ENCODE measurements at places on chromosomes 12 and 14.
A peak's percentile ranks its signal among the peaks of the same experiment; 100 is the strongest.

- DNase-seq = no peak
These were observed 52.9 kb downstream of the C12orf42 start for GRCh38 chr12:103442822-103443221.

GRCh38 chr12:57181561-57182155 lies 34.2 kb upstream of the LRP1-AS start:
- DNase-seq = no peak

GRCh38 chr14:31788340-31788739 lies 227.1 kb downstream of the NUBPL start:
- no peak for DNase-seq

- DNase-seq = no peak
These were observed 501.7 kb upstream of the SEL1L start for GRCh38 chr14:82035397-82035796.

GRCh38 chr12:111455448-111456320 lies 50.0 kb downstream of the SH2B3 start:
- no peak for DNase-seq

GRCh38 chr12:94379479-94380113 lies 80.1 kb downstream of the CEP83 start:
- no peak for DNase-seq

GRCh38 chr12:4392223-4392742 lies 12.8 kb upstream of the FGF23 start:
- no peak for DNase-seq

DNA sequence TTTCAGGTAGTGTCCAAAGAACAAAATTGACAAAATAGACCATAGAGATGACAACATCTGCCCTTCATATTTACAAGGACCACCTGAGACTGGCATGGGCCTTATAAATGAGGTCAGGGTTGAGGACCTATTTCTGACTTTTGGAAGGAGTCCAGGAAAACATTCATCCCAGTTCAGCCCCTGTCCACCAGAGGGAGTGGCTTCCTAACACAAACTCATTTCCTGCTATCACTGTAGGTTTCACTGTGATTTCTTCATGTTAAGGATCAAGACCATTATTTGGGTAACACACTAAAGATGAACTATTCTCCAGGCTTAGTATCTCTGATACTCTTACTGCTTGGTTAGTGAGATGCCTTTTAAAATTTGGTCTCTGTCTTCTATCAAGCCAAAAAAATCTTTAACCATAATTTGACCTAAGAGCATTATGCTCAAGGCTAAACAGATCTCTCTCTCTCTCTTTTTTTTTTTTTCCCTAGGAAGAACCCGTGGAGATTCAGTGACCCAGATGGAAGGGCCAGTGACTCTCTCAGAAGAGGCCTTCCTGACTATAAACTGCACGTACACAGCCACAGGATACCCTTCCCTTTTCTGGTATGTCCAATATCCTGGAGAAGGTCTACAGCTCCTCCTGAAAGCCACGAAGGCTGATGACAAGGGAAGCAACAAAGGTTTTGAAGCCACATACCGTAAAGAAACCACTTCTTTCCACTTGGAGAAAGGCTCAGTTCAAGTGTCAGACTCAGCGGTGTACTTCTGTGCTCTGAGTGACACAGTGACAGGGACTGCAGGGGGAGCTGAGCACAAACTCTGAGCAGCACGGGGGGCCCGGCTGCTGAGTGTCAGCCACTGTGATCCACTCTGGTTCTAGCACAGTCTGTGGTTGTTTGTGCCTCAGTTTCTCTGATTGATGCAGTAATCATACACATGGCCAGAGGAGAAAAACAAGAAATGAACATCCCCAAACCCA lies 267.6 kb upstream of the OR4E1 start:
- peak; percentile 13 for DNase-seq

GRCh38 chr12:5593086-5593485 lies 161.2 kb downstream of the NTF3 start:
- no peak for DNase-seq

- DNase-seq = no peak
These were observed 258.4 kb upstream of the CRY1 start for GRCh38 chr12:107351713-107352112.

DNA sequence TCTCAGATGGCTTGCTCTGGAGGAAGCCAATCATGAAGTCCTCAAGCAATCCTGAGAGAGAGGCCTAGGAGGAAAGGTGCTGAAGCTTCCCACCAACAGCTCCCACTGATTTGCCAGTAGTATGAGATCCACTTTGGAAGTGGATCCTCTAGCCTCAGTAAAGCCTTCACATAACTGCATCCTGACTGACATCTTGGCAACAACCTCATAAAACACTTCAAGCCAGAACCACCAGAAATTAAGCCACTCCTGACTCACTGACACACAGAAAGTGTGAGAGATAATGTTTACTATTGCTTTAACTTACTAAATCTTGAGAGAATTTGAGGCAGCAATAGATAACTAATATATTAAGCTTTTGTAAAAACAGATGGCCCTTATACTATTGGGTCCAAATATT lies 11.7 kb upstream of the TMX1 start:
- no peak for DNase-seq

GRCh38 chr12:1504304-1504894 lies 90.0 kb downstream of the FBXL14 start:
- no peak for DNase-seq

DNA sequence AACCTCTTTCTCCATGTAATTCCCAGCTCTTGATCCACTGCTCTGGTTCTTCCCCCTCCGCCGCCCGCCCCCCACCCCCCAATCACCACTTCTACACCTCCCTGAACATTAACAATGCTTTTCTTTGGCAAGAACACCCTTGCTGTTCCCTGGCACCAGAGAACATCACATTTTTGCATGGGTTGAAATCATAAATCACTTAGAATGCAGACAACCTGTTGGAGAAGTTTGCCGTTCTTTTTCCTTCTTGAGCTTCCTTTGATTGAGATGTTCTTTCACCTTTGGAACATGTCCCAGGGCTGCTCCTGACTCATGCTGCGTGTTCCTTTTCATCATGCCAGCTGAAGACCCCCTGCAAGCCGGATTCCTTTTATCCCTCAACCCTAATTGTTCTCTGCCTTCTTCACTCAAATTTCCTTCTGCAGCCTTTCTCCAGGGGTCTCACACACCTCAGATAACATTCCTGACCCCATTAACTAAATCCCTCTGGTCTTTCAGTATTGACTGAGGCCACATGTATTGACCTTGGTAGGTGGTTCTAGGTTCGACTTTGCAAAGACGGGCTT lies 294.1 kb upstream of the TMPO start:
- no peak for DNase-seq

GRCh38 chr12:30213166-30213565 lies 429.4 kb upstream of the TMTC1 start:
- DNase-seq = no peak

GRCh38 chr12:22702690-22703089 lies 77.7 kb downstream of the ETNK1 start:
- DNase-seq = no peak

GRCh38 chr14:103361867-103362266 lies 23.3 kb upstream of the MARK3 start:
- DNase-seq = no peak

DNA sequence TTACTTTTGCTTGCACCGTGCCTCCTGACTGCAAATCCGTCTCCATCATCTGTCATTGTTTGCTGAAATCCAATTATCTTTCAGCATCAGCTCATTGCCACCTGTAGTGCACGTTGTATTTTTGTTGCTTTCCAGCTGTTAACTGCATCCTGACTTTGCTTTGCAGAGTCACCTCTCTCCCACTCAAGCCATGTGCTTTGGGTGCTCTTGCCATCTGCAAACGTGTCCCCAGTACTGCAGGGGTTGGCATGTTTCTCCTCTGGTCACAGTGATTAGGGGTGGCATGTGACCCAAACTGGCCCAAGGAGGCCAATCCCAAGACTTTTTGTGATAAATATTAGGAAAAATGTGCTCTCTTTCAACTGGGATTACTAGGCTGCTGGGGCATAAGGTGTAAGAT lies 10.5 kb upstream of the TMED2 start:
- DNase-seq = no peak

DNA sequence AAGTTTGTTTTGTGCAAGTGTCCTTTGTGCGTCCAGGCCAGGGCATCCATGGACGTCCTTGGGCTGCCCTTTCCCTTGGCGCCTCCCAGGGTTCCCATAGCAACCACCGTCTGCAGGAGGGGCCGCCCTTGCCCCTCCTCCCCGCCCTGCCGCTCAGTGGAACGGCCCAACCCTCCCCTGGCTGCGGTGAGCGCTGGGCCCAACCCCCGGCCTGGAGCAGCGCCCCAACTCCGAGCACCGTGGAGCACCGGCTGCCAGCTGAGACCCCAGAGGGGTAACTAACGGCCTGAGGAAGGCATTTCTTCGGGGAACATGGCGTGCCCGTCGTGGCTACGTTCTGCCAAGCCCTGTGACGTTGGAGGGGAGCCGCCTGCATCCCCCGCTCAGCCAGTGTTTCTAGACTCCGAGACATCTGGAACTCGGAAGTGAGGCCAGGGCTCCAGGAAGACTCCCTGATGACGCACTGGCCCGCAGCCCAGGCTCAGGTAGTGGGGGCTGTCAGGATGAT lies 5.3 kb upstream of the ACACB start:
- DNase-seq = peak; percentile 26

GRCh38 chr14:89033756-89034155 lies 209.3 kb downstream of the TTC8 start:
- DNase-seq = no peak

GRCh38 chr12:45464699-45465098 lies 248.8 kb downstream of the ANO6 start:
- no peak for DNase-seq

GRCh38 chr14:96780500-96780899 lies 16.7 kb upstream of the VRK1 start:
- no peak for DNase-seq

DNA sequence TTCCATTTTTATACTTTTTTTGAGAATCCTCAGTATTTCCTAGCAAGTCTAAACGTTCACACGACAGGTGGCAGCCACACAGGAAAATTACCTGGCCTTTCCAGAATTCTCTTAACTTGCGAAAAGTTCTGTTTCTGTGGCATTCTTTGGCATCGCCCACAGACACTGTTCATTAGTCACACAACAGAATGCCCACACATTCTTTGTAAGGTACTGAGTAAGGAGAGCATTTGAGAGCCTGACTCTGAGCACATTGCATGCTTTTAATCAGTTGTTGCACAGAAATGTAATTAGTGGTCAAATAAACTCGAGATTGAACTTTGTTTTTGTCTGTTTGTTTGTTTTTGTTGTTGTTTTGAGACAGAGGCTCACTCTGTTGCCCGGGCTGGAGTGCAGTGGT lies 52.4 kb downstream of the LMNTD1 start:
- DNase-seq = no peak

DNA sequence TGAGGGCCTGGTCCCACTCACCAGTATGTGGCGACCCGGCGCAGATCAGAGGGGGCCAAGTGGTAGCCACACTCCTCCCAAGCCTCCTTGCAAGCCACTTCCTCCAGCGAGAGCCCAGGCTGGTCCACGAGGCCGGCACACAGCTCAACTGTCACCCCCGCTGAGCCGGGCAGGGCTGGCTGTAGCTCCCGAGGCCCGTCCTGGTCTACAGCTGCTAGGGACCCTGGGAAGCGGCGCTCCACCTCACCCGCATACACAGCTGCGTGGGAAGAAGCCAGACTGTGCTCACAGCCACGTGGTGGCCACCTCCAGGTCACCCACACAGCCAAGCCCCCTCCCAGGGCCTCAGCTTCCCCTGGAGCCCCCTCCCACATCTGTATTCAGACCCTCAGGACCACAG lies 4.6 kb downstream of the NUDT14 start:
- DNase-seq = no peak

- no peak for DNase-seq
These were observed 22.9 kb upstream of the ANAPC7 start for GRCh38 chr12:110426406-110426805.

GRCh38 chr14:72613231-72613974 lies 280.5 kb downstream of the DPF3 start:
- no peak for DNase-seq

- DNase-seq = no peak
These were observed 8.2 kb upstream of the DHRS2 start for GRCh38 chr14:23627961-23628360.

- DNase-seq = no peak
These were observed 28.8 kb downstream of the SLC24A4 start for GRCh38 chr14:92351750-92352149.

- no peak for DNase-seq
These were observed 71.8 kb upstream of the OVCH1 start for GRCh38 chr12:29569132-29569757.

DNA sequence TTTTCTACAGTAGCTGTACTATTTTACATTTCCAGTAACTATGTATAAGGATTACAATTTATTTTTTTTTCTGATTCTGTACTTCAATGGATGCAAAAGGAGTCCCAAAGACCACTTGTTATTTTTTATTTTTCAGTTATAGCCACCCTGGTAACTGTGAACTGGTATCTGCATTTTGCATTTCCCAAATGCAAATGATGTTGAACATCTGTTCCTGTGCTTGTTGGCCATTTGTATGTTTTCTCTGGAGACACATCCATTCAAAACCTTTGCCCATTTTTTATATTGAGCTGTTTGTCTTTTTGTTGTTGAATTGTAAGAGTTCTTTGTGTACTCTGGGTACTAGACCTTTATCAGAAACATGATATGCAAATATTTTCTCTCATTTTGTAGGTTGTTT lies 485.6 kb downstream of the LRIG3 start:
- DNase-seq = no peak

GRCh38 chr12:114827461-114827860 lies 143.5 kb upstream of the TBX3 start:
- DNase-seq = no peak

DNA sequence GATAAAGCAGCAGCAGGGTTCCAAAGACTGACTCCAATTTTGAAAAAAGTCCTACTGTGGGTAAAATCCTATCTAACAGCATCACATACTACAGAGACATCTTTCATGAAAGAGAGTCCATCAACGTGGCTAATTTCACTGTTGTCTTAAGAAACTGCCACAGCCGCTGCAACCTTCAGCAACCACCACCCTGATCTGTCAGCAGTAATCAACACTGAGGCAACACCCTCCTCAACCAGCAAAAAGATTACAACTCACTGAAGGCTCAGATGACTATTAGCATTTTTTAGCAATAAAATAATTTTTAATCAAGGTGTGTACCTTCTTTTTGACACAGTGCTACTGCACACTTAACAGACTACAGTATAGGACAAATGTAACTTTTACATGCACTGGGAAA lies 6.6 kb downstream of the CAPRIN2 start:
- no peak for DNase-seq

GRCh38 chr14:36068777-36069534 lies 107.6 kb downstream of the PTCSC3 start:
- DNase-seq = no peak

GRCh38 chr12:6763380-6763779 lies 2.8 kb upstream of the PTMS start:
- DNase-seq = no peak

DNA sequence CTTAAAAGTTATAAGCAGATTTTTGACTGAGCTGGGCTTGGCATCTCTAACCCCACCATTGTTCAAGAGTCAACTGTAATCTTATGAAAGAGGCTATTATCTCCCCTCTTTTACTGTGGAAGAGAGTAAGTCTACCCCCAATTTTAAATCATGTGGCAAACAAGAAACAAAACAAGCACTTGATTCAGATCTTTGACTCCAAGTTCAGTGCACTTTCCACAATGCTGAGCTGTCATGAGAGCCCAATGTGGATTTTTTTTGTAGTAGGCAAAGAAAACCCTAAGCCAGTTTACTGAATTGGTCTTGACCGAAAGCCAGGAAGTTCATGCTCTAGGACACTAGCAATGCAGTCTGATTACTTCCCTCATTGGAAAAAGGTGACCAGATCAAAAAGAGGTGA lies 306.2 kb downstream of the GALC start:
- no peak for DNase-seq
